ENCODE measurements at places on chromosomes 4 and X. TPM values are rescaled to one million over a fixed set of nuclear protein-coding genes. Genes with fewer than 3 reads are reported as not detected.

The CXCL6 gene
- total RNA-seq, result not detected

The USP51 gene
- total RNA-seq, result 1.1 TPM

The SLC39A8 gene
- 2.4 TPM for total RNA-seq

The FAM114A1 gene
- 245 TPM for total RNA-seq

The FRMPD4 gene
- total RNA-seq, result 0.22 TPM

The TLR2 gene
- 1.7 TPM for total RNA-seq

The GPR119 gene
- total RNA-seq, result not detected

The TCEAL7 gene
- 16.5 TPM for total RNA-seq

The KIF4A gene
- total RNA-seq, result 4.5 TPM

The LUZP4 gene
- not detected for total RNA-seq

The STBD1 gene
- 15.0 TPM for total RNA-seq

The TLR10 gene
- total RNA-seq, result not detected

The FOXR2 gene
- not detected for total RNA-seq

The PRRG1 gene
- 10.8 TPM for total RNA-seq

The CT45A3 gene
- total RNA-seq, result not detected

The MAGEB10 gene
- total RNA-seq, result not detected

The PDZD4 gene
- 27.2 TPM for total RNA-seq

The COL4A5 gene
- 211 TPM for total RNA-seq

The ZDHHC15 gene
- 0.15 TPM for total RNA-seq

The PAGE5 gene
- total RNA-seq, result not detected

The PNMA5 gene
- not detected for total RNA-seq

The NPNT gene
- total RNA-seq, result 2.7 TPM

The GPRASP1 gene
- total RNA-seq, result 3.6 TPM

The SUV39H1 gene
- 4.7 TPM for total RNA-seq

The OTUD6A gene
- not detected for total RNA-seq

The ANOS1 gene
- 23.1 TPM for total RNA-seq

The DMD gene
- total RNA-seq, result 201 TPM

The TMPRSS11D gene
- not detected for total RNA-seq

The ARSJ gene
- total RNA-seq, result 80.9 TPM

The CCDC149 gene
- 21.4 TPM for total RNA-seq

The ARHGEF38 gene
- total RNA-seq, result not detected

The SPANXC gene
- not detected for total RNA-seq

The STPG2 gene
- 0.77 TPM for total RNA-seq

The CXCL1 gene
- total RNA-seq, result 1.0 TPM

The MAGEA8 gene
- not detected for total RNA-seq

The GRSF1 gene
- total RNA-seq, result 84.6 TPM

The HS3ST1 gene
- not detected for total RNA-seq

The SLC7A11 gene
- total RNA-seq, result 5.6 TPM

The GPC3 gene
- 1.5 TPM for total RNA-seq

The ANKRD50 gene
- 47.2 TPM for total RNA-seq

The OFD1 gene
- total RNA-seq, result 17.8 TPM

The SPINK2 gene
- not detected for total RNA-seq

All from chondrocyte (in vitro differentiated cells).